ENCODE measurements at places on chromosomes 13 and 19.

DNA sequence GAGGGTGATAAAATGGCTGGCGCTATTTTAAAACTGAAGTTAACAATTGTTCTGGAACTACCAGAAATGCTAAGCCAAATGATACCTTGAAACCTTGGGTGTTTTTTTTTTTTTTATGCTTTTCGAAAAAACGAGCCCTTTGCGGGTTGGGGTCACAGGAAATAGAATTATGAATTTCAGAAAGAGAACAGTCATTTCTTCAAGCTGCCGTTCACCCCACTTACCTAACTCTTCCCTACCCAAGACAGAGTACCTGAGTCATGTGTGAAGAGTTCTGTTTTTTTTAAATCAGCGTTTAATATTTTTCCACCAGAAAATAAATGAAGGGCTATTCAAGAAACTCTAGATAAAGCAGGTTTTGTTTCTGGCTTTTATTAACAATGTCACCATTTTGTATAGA, 35.3 kb downstream of the KLF2 start:
- no peak for DNase-seq
- no peak overlapping the region for H3K27ac ChIP-seq
- H3K36me3 ChIP-seq, result peaks cover 15% of the 10 kb centered on the region
- peaks cover 22% of the 10 kb centered on the region for H3K4me1 ChIP-seq

- H3K4me1 ChIP-seq, result no peaks in the 10 kb centered on the region
- no peak overlapping the region for H3K4me3 ChIP-seq
- DNase-seq, result no peak
- H3K27ac ChIP-seq, result no peak overlapping the region
- no peaks in the 10 kb centered on the region for H3K27me3 ChIP-seq
- H3K36me3 ChIP-seq, result no peaks in the 10 kb centered on the region
These were observed 88.4 kb upstream of the IRS2 start for GRCh38 chr13:109874484-109875454.

DNA sequence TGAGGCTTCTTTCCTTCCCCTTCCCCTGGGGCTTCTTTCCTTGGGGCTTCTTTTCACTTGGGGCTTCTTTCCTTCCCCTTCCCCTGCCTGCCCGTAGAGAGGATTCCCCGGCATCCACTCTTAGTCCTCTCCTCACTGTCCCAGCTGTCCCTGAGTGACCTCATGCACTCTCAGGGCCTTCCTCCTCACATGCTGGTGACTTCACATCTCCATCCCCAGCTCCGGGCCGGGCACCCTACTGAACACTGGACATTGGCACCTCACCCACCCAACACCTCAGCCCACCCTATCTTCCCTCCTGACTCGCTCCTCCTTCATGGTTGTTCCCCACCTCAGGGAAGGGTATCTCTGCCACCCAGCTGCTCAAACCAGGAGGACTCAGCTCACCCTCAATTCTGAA, 130.6 kb downstream of the STARD13 start:
- no peaks in the 10 kb centered on the region for H3K27me3 ChIP-seq
- no peak overlapping the region for H3K27ac ChIP-seq
- H3K36me3 ChIP-seq, result peaks cover 25% of the 10 kb centered on the region
- DNase-seq, result no peak
- H3K4me3 ChIP-seq, result no peak overlapping the region

GRCh38 chr13:84962849-84963248, 836.4 kb downstream of the SLITRK6 start:
- H3K4me3 ChIP-seq, result no peak overlapping the region
- DNase-seq, result no peak
- H3K27ac ChIP-seq, result no peak overlapping the region
- H3K27me3 ChIP-seq, result no peaks in the 10 kb centered on the region
- H3K4me1 ChIP-seq, result no peaks in the 10 kb centered on the region

DNA sequence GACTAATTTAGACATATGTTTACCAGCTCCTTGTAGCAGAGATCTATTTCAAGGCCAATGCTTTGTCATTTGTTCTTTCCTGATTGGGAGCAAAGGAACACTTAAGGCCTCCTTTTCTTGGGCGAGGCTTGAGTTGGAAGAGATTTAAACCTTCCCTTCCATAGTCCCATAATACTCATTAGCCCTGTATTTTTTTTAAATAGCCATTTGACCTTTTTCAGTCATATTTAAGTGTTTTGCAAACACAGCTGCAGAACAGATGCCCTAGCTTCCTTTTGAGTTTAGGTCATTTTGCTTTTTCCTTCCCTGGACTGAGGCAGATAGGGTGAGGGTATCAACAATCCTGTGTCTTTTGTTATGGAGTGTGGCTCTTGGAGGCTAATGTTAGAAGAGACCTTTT, 198.3 kb downstream of the NBEA start:
- peak; percentile 82 for DNase-seq
- H3K36me3 ChIP-seq, result no peaks in the 10 kb centered on the region
- H3K4me3 ChIP-seq, result no peak overlapping the region
- no peaks in the 10 kb centered on the region for H3K27me3 ChIP-seq

GRCh38 chr19:24048261-24048660, 38.7 kb upstream of the ZNF254 start:
- DNase-seq, result no peak
- no peak overlapping the region for H3K4me3 ChIP-seq
- no peaks in the 10 kb centered on the region for H3K4me1 ChIP-seq
- no peak overlapping the region for H3K27ac ChIP-seq

DNA sequence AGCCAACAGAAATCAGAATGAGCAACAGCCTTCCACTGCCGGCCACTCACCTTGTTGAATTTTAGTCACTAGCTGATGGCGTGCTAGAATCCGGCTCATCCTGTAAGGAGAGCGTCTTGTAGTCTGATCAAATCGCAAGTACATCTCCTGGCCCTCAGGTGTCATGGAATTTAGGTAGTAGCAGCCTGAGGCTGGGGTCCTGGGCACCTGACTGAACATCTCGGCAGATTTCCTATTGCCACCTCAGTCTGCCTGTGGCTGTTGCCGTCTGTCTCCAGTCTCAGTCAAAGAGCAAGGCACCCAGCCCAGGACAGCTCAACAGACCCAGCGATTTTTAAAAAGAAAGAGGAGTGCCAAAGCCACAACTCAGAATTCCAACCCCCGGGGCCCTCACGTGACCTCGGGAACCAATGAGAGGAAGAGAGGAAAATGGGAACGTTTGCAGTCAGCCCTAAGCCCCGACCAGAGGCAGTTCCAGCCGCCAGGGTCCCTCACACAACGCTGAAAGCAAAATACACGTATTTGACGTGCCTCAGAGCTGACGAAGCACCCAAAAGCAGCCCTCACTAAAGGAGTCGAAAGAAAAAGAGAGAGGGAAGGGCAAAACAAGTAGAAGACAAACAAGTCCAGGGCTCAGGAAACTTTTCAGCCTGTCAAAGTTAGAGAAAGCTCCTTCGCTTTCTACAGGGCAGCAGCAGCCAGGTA, at the start of gene STARD13:
STARD13 (minus strand) TSS at position 336 of the 705 bp plus-strand sequence; CDS start at position 219, 117 bp downstream.
- peak within 1 kb of the TSS; percentile 95 for H3K27ac ChIP-seq
- peaks cover 7% of the 10 kb centered on the region for H3K4me1 ChIP-seq
- H3K36me3 ChIP-seq, result peaks cover 7% of the 10 kb centered on the region
- no peaks in the 10 kb centered on the region for H3K27me3 ChIP-seq

DNA sequence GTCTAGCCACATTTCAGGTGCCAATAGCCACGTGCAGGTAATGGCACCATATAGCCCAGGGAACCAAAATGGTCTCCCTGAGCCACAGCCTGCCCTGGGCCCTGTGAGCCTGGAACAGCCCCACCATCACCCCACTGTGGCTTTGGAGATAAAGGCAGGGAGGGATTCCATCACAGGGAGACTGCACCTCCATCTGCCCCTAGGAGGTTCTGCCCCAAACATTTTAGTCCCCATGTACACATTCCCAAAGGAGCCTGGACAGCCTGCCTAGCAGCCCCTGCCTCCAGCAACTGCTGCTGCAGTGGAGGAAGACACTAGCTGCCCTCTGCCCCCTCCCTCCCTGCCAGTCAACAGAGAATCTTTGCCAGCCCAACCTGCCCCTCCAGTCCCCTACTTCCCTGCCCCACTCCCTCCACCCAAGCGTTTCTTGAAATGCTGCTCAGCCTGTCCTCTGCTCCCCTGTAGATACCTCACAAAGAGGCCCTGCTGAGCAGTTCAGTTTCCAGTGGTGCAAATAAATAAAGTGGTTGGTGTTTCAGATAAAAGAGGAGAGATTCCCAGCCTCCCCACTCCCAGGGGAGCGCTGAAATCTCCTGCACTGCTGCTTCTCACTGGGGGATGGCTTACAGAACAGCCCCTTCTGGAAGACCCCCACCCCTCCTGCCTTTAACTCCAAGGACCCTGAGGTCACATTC, 921.8 kb downstream of the UQCRFS1 start:
- H3K4me3 ChIP-seq, result no peak overlapping the region
- peaks cover 31% of the 10 kb centered on the region for H3K4me1 ChIP-seq
- no peaks in the 10 kb centered on the region for H3K27me3 ChIP-seq
- no peak for DNase-seq
- H3K36me3 ChIP-seq, result no peaks in the 10 kb centered on the region

DNA sequence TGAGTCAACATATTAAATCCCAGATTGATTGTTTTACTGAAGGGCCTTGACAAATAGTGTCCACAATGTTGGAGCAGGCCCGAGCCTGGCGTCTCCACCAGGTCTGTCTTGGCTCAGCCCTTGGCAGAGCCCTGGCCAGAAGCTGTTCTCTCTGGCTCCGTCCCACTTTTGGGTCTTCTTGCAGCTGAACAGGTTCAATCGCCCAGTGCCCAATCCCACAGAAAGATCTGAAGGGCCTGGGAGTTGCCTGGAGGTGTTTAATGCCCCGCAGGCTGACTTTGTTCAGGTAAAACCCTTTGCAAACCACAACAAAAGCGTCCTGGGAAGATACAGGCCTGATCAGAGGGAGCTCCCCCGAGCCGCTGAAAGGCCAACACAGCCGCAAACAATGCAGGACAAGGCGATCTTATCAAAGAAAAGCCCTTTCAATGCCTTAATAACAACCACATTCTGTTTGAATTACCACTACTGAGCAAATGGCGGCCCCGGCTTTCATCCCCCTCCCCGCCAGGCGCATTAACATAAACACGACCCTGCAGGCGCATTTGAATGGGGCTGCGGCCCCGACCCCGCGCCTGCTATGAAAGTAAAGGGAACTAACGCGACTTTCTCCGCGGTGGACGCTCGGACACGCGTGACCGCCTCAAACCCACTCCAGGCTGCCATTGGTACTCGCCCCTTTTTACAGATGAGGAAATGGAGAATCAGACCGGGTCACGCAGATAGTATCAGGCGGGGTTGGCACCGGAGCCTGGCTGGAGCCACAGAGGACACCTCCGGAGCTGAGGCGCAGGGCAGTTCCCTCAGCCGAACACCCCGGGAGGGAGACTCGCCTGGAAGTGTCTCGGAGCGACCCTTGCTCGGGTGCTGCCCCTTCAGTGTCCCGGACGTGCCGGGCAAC, 3.1 kb downstream of the CDX2 start:
- H3K36me3 ChIP-seq, result no peaks in the 10 kb centered on the region
- H3K27ac ChIP-seq, result no peak overlapping the region

DNA sequence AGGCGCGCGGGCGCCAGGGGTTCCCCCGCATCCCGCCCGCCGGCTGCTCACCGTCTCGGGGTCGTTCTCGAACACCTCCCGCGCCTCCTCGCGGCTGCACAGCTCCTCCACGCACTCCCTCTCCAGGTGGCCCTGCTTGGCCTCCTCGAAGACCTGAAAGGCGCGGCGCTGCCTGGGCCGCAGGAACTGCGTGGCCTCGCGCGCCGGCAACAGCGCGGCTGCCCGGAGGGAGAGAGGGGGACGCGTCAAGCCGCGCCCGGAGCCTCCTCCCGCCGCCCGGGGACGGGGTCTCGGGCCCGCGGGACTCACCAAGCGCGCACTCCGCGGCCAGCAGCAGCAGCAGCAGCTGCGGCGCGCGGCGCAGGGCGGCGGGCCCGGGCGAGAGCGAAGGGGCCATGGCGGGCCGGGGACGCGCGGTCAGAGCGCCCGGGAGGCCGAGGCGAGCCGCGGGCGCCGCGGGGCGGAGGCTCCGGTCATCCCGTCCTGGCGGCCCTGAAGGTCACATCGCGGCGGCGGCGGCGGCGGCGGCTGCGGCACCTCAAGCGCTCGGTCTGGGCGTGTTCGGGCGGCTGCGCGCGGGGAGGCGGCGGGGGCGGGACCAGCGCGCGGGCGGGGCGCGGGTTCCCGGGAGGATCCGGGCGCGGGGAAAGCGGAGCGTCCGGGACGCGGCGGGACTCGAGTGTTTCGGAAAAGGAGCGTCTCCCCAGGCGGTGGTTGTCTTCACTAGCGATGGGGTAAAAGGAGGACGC, at the start of gene GAS6:
GAS6 (minus strand) TSS at position 553 of the 749 bp plus-strand sequence; CDS start at position 397, 156 bp downstream.
- peak; percentile 57 for DNase-seq
- H3K27me3 ChIP-seq, result peaks cover 19% of the 10 kb centered on the region
- H3K4me3 ChIP-seq, result peak within 1 kb of the TSS; percentile 56
- peaks cover 26% of the 10 kb centered on the region for H3K4me1 ChIP-seq
- H3K27ac ChIP-seq, result peak within 1 kb of the TSS; percentile 37
- no peaks in the 10 kb centered on the region for H3K36me3 ChIP-seq

DNA sequence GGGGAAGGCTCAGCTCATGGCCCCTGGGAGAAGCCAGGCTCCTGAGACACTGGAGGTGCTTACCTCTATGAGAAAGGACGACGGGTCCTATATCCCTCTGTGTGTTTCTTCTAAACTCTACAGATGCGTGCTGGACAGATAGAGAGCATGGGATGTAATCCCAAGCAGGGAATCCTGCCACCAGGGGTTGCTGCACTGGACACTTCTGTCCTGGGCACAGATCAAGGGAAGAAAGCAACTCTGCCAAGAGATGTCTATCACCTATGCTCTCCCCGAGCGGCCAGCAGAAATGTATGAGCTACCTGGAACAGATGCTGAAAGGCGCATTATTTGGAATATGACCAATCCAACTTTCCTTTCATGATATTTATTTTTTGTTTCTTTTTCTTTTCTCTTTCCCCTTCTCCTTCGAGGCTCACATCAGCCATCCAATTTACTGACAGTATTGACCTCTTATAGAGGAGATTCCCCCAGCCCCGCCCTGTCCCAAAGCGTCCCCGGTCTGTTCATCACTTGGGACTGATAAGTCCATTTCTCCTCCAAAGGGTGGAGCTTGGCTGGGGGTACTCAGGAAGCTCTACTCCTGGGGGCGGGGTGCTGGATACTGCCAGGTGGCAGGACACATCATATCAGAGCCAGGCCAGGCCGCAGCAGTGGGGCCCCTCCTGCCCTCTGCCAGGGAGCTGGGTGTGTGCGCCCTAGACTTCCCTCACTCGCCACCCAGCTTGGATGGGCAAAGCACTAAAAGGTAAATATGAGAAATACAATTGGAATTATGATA, 34.2 kb downstream of the TSHZ3 start:
- peak; percentile 42 for DNase-seq
- H3K27ac ChIP-seq, result peak overlapping the region; percentile 89
- peaks cover 48% of the 10 kb centered on the region for H3K4me1 ChIP-seq

GRCh38 chr13:20291675-20292074, 59.6 kb upstream of the GJB6 start:
- no peaks in the 10 kb centered on the region for H3K4me1 ChIP-seq
- H3K36me3 ChIP-seq, result no peaks in the 10 kb centered on the region
- H3K27me3 ChIP-seq, result peaks cover 4% of the 10 kb centered on the region

- H3K4me3 ChIP-seq, result no peak overlapping the region
- peak; percentile 70 for DNase-seq
- peak overlapping the region; percentile 35 for H3K27ac ChIP-seq
These were observed 19.5 kb downstream of the SHC2 start for GRCh38 chr19:441213-441836.

All from muscle of leg (tissue), 16 donors.